ENCODE measurements at places on chromosomes 11 and 22.

- DNase-seq: no peak
Observed at GRCh38 chr11:80122211-80122610, 681.4 kb upstream of the TENM4 start.

DNA sequence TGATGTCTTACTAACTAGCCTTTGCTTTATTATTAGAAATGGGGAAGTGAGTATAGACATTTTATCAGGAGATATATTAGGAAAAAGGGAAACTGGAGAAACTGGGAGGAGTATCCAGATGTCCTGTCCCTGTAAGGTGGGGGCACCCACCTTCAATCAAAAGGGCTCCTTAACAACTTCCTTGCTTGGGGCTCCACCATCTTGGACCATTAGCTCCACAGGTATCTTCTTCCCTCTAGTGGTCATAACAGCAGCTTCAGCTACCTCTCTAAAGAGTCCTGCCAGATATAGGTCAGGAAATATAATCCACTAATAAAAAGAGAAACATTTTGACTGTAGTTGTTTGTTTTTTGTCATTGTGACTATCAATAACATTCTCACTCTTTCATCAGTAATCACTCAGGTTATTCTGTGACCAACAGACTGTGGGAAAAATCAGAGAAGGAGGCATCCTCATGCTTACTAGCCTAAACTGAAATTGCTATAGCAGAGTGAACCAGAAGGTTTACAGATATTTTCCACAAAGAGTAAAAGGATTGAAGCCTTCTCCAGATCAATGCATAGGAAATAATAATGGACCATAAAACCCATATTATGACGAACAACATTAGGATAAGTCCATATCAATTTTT lies 10.4 kb downstream of the OR51B4 start:
- no peak for DNase-seq

GRCh38 chr22:41300661-41301060 lies 664 bp upstream of the ZC3H7B start:
- DNase-seq: no peak

- no peak for DNase-seq
Observed at GRCh38 chr11:96180341-96180740, 162.7 kb downstream of the MAML2 start.

DNA sequence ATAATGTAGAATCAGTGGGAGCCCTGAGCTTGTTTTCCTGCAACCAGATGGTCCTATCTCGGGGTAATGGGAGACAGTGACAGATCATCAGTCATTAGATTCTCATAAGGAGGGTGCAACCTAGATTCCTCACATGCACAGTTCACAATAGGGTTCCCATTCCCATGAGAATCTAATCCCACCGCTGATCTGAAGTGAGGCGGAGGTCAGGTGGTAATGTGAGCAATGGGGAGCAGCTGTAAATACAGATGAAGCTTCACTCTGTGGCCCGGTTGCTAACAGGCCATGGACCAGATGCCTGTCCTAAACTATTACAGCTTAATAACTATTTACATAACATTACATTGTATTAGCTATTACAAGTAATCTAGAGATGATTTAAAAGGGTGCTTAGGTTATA lies 17.0 kb downstream of the DIXDC1 start:
- no peak for DNase-seq

- no peak for DNase-seq
Observed at GRCh38 chr11:94806419-94806818, 38.3 kb downstream of the AMOTL1 start.

DNA sequence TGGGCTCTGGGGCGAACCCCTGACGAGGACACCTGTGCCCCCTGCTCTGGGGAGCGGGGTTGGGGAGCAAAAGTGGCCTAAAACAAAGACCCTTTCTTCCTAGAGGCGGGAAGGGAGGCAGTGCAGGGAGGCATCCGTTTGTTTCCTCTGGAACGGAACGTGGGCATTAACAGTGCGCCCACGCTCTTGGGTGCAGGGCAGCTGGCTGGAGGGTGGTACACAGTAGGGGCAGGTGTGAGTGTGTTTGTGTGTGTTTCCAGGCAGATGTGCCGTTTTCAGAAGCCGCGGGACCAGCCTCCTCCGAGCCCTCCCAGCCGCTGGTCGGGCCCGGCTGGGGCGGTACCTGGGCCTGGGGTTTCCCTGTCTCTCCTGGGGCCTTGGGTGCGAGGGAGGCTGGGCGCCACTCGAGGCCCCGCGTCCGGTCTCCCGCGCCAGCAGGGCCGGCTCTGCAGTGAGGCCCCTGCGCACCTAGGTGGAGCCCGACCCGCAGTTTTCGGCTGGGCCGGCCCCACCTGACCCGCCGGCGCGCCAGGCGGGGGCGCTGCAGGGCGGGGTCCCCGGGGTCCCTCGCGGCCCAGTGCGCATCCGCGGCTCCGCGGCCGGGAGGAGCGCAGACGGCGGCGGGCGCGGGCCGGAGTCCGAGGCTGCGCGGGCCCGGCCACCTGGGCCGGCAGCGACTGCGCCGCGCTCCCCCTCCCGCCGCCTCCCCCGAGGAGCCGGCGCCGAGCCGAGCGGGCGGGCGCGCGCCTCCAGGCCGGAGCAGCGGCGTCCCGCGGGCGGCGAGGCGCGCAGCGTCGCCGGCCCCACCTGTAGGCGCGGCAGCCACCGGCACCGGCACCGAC lies 1252.7 kb downstream of the BRD1 start:
- DNase-seq: peak; percentile 35

DNA sequence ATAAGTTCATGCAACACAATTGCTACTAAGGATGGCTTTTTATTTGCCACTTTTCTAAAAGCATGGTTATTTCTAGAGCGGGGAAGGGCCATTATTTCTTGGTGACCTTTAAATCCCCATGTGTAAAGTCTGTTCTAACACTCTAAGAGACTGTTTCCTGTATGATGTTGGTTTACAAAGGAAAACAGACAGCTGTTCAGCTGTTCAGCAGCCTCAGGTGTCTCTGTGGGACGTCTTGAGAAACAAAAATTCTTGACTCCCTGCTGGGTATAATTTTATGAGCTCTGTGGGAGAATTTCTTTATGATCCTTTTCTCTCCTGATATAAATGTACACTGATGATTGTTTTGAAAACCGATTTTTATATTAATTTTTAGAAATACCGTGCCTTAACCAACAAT lies 13.9 kb downstream of the MUC15 start:
- DNase-seq: no peak

DNA sequence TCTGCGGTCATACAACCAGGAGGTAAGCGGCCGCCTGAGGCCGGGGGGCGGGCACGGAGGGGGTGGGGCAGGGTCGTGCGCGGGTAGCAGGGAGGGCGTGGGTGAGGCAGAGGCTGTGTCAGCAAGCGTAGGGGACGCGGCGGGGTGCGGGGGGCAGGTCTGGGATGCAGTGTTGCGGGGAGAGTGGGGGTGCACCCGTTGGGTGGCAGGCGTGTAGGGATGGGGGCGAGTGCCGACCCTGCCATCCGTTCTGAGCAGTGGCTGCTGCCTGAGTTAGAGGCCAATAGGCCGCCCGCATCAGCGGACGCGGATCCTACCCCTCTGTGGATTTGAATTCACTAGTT lies 1.4 kb downstream of the RIC8A start:
- DNase-seq: no peak

GRCh38 chr11:9565822-9566560 lies 7.5 kb upstream of the WEE1 start:
- DNase-seq: peak; percentile 63

DNA sequence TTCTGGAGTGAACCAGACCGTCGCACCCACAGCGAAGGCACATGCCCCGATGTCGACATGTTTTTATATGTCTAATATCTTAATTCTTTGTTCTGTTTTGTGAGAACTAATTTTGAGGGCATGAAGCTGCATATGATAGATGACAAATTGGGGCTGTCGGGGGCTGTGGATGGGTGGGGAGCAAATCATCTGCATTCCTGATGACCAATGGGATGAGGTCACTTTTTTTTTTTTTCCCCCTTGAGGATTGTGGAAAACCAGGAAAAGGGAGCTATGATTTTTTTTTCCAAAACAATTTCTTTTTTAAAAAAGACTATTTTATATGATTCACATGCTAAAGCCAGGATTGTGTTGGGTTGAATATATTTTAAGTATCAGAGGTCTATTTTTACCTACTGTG lies 49.2 kb upstream of the OR4B1 start:
- no peak for DNase-seq

GRCh38 chr11:116207019-116207418 lies 565.8 kb downstream of the BUD13 start:
- no peak for DNase-seq

DNA sequence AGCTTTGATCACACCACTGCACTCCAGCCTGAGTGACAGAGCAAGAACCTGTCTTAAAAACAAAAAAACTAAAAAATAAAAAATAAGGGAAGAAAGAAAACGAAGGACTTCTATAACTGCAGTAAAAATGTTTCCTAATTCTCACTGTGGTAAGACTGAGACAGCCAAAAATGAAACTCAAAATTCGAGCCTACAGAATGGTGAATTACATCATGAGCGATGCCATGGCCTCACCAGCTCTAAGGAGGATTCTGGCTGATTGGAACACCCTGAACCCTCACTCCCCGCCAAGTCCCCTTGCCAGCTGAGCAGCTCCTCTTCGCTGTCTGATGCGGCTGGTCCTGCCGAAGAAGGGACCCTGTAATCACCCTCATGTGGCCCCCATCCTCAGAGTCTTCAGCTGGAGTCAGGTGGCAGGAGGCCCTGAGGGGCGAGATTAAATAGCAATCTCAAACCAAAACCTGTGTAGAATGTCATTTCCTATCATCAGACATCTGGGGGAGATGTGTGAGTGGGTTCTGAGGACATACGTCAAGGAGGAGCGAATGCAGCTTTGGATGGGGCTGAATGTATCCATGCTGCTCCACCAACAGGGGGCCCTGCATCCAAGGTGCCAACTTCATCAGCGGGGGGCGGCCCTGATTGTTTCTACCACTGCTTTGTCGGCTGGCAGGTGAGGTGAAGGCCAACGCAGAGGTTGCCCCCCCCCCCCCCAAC lies 29.2 kb downstream of the PDGFB start:
- DNase-seq: no peak

- no peak for DNase-seq
Observed at GRCh38 chr11:21988477-21988876, 204.4 kb upstream of the ANO5 start.

- no peak for DNase-seq
Observed at GRCh38 chr11:71065841-71066240, 186.5 kb downstream of the SHANK2 start.

DNA sequence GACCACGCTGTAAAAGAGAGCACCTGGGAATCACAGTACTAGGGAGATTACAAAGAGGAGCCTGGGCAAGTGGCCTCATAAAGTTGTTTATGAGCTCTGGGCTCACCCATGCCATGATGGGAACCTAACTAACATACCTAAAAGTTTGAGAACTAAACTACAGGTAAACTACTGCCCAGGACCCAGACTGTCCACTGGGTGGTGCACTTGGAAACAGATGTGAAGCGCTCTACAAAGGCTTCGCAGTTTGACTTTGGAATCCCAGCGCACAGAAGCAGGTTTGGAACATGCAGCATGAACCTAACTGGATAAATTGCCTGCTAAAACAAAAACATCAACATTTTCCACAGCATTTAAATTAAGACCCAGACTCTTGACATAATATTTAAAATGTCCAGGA lies 418.6 kb downstream of the FAM181B start:
- no peak for DNase-seq

GRCh38 chr11:47160753-47161133 lies 15.9 kb downstream of the ARFGAP2 start:
- no peak for DNase-seq

GRCh38 chr11:108319541-108320145 lies 96.8 kb downstream of the ATM start:
- no peak for DNase-seq

DNA sequence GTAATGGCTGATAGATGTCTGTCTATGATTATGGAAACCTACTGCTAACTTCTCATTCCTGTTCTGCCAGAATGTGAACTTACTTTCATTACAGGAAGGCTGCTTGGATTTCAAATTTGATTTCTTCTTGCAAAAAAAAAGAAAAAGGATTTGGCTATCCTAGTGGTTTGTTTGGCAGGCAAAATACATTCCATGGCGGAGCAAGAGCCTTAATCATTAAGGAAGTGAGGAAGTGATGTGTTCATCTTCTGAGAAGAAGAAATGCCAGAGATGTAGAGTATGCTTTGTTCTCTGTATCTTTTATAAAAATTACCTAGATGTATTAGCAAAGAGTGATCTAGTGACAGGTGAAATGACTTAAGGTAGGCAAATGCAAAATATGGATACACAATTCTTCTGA lies 356.3 kb downstream of the SOX6 start:
- DNase-seq: no peak

DNA sequence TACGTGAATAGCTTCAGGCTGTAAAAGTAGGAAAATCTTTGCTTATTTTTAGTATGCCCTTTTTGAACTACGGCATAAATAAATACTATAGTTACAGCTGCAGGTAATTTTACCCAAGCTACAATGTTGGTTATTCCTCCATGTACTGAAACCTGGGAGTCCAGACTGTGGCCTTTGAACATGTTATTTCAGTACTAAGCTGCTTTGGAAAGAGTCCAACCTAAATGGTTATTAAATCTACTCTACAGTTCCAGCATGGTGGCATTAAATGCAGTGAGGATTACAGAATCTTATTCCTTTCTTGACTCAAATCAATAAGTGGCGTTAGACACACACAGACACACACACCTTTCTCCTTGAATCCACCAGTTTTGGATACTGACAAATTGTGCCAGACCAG lies 165.1 kb downstream of the MSANTD4 start:
- no peak for DNase-seq

DNA sequence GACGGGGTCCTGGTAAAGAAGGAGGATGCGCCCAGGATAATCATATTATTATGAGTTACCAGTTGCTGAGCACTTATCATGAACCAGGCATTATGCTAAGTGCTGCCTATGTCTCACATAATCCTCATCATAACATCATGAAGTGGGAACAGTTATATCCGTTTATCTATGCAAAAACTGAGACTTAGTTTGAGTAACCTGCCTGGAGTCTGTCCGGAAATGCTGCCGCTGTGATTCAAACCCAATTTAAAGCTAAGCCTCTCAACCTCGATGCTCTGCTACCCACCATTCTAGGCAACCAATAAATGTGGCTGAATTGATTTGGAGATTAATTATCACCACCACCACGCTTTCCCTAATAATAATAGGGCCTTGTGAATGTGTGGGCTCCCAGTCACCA lies 111.5 kb upstream of the CLMP start:
- no peak for DNase-seq

DNA sequence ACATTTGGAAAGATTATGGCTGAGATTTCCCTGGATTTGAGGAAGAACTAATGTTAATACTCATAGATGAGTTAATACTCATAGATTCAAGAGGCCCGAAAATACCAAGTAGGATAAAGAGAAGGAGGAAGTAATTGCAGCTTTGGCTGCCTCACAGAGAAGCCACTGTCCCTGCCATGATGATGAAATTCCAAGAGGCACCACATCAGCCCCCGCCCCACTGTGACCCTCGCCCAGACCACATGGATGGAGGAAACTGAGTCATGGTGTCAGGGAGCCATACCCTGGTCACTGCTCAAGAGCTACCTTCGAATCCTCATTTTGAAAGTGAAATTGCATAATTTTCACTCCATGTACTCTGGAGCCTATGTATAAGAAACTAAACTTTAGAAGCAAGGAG lies 92.9 kb upstream of the SLC22A12 start:
- DNase-seq: no peak

GRCh38 chr11:132605825-132606570 lies 926.3 kb downstream of the OPCML start:
- DNase-seq: no peak
